Stimulated activated CD4-positive, alpha-beta T cell treated with anti-CD3 and anti-CD28 coated beads, Interleukin-12 subunit alpha, Interleukin-12 subunit beta, amount 100 ng/mL, for 48 hours (primary cell): ENCODE measurements at places on chromosomes 3 and 15.

GRCh38 chr3:48088056-48088748 is 72.0 kb upstream of the MAP4 start:
- DNase-seq = peak; percentile 1

- no peak for DNase-seq
Observed at GRCh38 chr3:138443091-138443490, 8.7 kb downstream of the ESYT3 start.

DNA sequence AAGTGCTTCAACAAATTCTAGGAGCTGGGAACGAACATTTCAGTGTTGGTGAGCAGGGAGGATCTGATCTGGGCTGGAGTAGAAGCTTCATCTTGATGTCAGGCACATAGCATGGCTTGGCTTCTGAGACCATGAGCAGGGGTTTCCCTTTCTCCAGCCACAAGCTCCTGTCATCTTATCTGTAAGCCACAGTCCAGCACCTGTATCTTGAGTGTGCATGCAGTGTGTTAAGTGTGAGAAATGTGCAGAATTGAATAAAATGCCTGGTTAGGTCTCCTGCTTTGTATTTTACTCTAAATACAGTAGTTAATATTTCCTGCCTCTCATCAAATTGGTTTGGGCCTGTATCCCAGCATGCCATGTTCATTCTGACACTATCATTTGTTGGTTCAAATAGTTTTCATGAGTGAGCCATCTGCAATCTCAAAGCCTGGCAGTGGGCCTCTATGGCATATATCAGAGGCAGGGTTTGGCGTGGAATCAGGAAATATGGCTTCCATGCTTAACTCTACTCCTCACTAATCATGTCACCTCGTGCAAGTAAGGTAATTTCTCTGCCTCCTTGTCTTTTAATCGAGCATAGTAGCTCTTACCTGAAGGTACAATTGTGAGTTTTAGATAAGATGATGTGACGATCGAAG is 43.3 kb downstream of the TLNRD1 start:
- no peak for DNase-seq

- DNase-seq = no peak
Observed at GRCh38 chr3:133996251-133996661, 33.5 kb downstream of the SLCO2A1 start.

DNA sequence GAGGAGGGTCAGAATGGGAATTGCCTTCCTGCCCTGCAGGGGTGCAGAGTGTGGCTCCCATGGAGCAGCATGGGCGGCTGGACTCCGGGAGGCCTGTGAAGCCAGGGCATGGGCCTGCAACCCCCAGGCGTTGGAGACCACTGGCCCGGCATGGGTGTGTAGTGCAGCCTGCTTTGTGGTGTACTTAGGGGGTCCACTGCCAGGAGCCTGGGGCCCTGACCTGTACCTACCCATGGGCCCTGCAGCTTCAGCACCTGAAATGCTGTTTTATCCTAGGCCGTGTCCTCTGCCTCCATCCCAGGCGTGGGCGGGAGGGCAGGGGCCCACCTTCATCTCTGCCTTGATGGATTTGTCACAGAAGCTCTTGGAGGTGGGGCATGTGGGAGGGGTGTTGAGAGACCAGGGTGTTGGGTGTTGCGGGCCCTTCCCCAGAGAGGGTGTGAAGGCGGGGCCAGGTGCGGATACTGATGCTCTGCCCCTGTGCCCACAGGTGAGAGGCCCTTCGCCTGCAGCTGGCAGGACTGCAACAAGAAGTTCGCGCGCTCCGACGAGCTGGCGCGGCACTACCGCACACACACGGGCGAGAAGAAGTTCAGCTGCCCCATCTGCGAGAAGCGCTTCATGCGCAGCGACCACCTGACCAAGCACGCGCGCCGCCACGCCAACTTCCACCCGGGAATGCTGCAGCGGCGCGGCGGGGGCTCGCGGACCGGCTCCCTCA is 45.0 kb downstream of the KLF13 start:
- DNase-seq = no peak

- no peak for DNase-seq
Observed at GRCh38 chr15:57025264-57025926, 107.0 kb downstream of the TCF12 start.

- no peak for DNase-seq
Observed at GRCh38 chr15:90620379-90621067, 90.8 kb downstream of the CRTC3 start.

GRCh38 chr15:78457101-78457500 is 19.1 kb downstream of the IREB2 start:
- DNase-seq = no peak

DNA sequence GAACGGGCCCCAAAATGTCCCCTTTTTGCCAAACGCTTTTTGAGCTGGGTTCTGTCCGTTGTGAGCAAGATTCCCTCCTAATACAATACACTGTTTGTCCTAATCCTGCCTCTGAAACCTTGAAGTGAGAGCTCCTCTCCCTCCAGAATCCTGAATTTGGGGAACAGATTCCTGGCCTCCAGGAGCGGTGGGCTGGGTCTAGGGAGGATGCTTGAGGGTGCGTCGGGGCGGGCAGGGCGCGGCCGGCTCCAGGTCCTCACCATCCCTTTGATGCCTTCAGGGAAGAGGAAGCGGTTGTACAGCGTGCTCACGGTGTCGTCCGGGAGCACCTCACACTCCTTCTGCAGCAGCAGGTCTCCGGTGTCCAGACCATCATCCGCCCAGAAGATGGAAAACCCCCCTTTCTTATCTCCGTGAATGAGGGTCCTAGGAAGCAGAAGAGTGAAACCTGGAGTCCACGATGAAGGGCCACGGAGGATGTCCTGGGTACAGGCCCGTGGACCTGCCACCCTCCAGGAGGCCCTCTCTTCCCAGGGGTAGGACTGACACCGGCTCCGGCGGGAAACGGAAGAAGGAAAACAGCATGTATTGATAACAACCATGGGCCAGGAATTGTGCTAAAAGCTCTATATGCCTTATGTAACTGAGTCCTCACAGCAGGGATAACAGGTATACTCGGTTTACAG is 23.2 kb downstream of the ALDH1L1 start:
- no peak for DNase-seq
